ENCODE measurements at places on chromosomes 7 and 10.

DNA sequence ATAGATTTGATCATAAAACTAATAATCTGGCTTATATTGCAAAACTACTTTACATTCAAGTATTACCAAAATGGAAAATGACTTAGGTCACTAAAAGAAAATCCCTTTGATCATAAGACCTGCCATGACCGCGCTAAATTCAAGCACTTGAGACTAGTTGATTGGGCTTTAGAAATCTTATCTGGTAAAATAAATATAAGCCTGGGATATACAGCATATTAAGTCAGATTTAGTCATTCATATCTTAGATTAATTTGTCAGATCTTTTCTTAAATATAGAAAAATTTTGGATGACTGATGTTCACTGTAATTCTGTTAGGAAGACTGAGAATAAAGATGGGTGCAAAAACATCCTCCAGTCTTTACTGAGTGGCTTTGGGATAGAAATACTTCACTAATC, 450.0 kb downstream of the HTR7 start:
- no peak for DNase-seq

DNA sequence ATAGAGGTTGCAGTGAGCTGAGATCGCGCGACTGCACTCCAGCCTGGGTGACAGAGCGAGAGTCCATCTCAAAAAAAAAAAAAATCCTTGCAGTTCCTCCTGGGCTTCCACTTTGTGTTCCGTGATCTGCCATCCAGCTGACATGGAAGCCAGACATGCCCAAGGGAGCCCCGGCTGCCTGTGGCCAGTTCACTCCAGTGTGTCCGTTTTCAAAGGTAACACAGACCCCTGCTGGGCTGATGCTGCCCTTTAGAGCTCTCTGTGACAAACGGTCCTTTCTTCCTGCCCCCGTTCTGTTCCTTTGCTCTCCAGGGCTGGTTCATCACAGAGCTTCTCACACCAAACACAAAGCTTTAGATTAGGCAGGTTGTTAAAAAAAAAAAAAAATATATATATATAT, 130.8 kb downstream of the CUL2 start:
- DNase-seq: no peak

- no peak for DNase-seq
Observed at GRCh38 chr10:55629793-55630490, 731.1 kb downstream of the ZWINT start.

DNA sequence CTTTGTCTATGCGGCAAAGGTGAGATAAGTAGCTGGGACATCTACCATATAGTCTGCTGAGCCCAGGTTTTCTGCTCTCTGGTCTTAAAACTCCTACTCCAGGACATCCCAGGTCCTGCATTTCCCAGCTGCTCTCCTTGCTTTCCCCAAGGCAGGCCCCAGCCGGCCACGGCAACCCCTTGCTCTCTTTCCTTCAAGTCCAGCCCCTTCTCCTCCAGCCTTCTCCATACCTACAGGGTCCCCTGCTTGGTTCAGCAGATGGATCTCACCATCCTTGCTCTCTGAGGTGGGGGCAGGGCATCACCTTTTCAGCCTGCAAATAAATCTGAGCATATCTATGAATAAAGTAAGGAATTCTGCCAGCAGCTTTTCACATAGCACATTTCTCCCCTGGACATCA, 8.7 kb downstream of the GIMAP5 start:
- DNase-seq: no peak

DNA sequence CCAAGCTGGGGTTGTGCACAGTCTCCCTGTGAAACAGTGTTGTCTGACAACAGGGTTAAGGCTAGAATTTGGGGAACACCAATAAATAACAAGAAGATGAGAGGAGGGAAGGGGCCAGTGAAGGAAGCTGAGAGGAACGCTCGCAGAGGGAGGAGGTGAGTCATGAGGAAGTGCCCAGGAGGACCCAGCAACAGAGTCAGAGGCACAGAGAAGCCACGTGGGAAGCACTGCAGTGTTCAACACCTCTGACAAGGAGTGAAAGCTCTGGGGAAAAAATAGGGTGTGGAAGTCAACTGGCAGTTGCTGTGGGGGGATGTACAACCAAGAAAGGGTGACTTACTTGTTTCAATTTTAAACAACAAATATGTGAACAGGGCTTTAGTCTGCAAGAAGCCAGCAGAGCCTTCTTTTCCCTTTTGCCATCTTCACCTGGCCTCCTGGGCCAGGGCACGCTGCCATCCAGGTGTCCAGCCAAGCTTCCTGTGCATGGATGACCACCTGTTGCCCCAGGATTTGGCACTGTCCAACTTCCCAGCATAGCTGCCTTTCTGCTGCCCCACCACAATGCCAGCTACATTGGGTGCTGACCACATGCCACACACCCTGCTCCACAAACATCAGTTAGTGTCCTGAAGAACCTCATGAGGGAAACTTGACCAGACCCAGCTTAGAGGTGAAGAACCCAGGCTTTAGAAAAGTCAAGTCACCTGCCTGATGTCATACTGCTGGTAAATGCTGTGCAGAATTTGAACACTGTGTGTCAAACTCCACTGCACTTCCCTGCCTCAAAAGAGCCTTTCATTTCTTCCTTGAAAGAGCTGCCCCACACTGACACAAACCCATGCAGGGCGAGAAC, 69.6 kb downstream of the ATXN7L1 start:
- DNase-seq: peak; percentile 10

DNA sequence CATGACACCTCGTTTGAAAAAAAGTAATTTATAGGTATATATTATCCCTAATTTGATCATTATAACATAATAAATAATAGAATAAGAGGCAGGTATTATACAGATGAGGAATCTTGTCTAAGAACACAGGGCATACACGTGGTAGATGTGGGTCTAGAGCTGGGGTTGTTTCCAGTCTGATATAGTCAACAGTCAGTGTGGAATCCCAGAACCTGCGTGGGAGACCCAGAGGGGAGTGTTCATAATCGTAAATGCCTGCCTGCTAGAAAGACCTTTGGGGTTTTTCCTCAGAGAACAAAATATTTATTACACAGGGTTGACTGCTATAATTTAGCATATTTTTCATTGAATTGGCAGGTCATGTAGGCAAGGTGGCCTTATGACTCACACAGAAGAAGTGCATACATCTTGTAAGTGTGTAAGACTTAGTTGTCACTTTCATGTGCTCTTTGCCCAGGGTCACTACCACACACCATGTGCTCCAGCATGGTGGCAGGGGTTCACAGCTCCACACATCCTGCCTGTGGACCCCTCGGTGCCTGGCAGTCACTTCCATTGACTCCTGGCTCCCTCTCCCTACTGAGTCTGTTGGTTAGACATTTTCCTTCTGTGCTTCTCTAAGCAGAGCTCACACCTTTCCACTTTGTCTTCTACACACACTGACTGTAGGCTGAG, 94.9 kb upstream of the IKZF1 start:
- no peak for DNase-seq

DNA sequence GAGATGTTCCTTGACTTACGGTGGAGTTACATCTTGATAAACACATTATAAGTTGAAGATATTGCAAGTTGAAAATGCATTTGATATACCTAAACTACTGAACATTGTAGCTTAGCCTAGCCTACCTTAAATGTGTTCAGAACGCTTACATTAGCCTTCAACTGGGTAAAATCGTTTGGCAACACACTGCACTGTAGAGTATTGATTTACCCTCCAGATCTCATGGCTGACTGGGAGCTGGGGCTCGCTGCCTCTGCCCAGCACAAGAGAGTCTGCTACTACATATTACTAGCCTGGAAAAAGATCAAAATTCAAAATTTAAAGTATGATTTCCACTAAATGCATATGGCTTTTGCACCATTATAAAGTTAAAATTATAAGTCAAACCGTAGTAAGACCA, 7.5 kb upstream of the AGR3 start:
- no peak for DNase-seq

DNA sequence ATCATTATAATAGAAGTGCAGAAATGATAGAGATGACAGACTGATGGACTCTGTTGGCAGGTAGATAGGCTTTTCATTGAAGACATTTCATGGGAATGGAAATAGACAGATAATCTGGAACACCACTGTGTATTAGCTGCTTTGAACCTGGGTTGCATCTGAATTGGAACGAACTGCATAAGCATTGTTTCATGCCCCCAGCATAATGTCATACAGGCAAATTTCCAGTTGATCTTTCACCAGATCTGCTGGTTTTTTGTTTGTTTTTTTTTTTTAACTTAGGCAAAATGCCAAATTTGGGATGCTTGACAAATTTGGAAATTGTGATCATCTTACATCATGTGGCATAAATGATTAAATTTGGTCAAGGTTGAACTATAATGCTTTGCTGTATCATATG, 172.1 kb upstream of the AOAH start:
- no peak for DNase-seq

DNA sequence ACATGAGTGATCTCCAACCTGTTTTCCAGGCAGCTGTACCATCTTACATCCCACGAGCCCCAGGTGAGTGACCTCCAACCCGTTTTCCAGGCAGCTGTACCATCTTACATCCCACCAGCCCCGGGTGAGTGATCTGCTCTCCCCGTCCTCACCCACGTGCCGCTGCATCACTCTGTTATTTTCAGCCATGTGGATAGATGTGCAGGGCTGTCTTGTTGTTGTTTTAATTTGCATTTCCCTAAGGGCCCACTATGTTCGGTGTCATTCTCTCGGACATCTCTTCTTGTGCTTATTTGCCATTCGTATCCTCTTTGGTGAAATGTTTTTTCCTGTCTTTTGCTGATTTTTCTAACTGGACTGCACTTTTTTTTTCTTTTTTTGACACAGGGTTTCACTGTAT, 17.9 kb upstream of the LARP4B start:
- DNase-seq: no peak

DNA sequence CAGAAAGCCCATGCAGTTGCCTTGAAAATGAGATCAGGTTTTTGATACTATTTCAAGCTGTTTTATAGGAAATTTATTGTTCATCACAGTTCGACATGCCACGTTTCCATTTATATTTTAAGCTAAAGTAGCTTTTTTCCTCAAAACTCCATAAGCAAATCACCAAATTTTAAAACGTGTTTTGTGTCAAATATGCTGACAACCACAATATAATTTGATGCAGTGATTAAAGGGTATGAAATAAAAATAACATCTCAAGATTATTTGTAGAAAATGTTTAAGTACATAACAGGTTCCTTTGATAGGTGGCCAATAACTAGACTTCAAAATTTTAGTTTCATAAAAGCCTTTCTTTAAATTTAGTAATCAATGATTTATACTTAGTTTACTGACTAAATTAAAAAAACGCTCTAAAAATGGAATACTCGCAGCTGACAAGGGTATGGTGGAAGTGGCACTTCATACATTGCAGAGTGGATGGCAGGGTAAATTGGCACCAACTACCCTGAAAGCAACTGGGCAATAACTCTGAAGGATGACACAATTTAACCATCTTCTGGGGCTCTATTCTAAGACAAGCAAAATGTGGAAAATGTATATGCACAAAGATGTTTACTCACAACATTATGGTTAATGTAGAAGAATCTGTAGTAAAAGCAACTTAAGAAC, 481.6 kb downstream of the TNS3 start:
- no peak for DNase-seq

All from effector memory CD4-positive, alpha-beta T cell (primary cell).